Pancreas (tissue), 10 donors: ENCODE measurements at places on chromosomes 11 and 22. TPM values are rescaled to one million over a fixed set of nuclear protein-coding genes. Genes with fewer than 3 reads are reported as not detected.
A peak's percentile ranks its signal among the peaks of the same experiment; 100 is the strongest.

- H3K4me3 ChIP-seq = no peak overlapping the region
- H3K27me3 ChIP-seq = peaks cover 3% of the 10 kb centered on the region
- no peak overlapping the region for H3K27ac ChIP-seq
- no peaks in the 10 kb centered on the region for H3K4me1 ChIP-seq
Observed at GRCh38 chr11:132334769-132335280, 964.4 kb downstream of the NTM start.

- H3K27ac ChIP-seq = peak overlapping the region; percentile 56
- H3K36me3 ChIP-seq = no peaks in the 10 kb centered on the region
- no peaks in the 10 kb centered on the region for H3K27me3 ChIP-seq
- H3K4me3 ChIP-seq = no peak overlapping the region
Observed at GRCh38 chr22:24146791-24147353, 34.4 kb upstream of the SUSD2 start.

DNA sequence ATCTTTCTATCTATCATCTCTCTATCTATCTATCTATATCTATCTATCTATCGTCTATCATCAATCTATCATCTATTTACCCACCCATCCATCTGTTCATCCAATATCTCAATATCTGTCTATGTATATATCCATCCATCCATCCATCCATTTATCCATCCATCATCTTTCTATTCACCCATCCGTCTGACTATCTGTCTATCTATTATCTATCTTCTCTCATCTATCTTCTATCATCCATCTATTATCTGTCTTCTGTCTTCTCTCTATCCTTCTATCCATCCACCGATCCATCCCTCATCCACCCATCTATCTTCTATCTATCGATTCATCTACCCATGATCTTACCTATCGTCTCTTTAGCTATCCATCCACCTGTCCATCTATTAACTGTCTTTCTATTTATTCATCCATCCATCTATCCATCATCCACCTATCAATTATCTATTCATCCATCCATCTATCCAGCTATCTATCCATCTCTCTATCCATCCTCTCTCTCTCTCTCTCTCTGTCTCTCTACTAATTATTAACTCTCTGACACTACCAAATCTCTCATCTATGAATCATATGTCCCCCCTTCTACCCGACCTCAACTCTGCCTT, 89.1 kb downstream of the DHCR7 start:
- no peaks in the 10 kb centered on the region for H3K4me1 ChIP-seq
- H3K4me3 ChIP-seq = no peak overlapping the region
- no peaks in the 10 kb centered on the region for H3K27me3 ChIP-seq
- no peak for DNase-seq
- H3K27ac ChIP-seq = no peak overlapping the region

DNA sequence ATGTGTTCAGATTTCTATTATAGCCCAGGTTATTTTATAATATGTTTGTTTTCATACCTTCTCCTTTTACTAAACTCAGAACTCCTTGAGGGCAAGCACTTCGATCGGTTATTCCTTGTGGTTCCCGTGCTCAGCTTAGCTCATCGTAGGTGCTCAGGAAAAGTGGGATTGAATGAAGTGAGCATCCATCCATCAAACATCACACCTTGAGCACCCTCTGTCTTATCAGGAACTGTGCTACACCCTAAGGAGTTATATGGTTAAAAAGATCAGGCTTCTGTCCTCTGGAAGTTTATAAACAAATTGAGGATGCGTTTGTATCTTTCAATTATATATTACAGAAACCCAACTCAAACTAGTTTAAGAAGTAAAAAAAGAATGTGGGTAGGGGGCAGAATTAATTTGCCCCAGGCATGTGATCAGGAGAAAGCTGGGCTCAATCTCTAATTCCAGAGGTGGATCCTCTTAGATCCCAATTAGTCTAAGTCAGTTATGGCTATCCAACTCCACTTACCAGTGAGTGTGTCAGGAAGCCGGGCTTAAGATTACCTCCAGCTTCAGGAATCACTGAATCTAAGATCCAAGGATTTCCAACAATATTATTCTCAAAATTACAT, 59.9 kb upstream of the RRAS2 start:
- no peak for DNase-seq
- H3K4me3 ChIP-seq = no peak overlapping the region
- no peaks in the 10 kb centered on the region for H3K36me3 ChIP-seq
- H3K27me3 ChIP-seq = no peaks in the 10 kb centered on the region
- H3K4me1 ChIP-seq = no peaks in the 10 kb centered on the region
- no peak overlapping the region for H3K27ac ChIP-seq

DNA sequence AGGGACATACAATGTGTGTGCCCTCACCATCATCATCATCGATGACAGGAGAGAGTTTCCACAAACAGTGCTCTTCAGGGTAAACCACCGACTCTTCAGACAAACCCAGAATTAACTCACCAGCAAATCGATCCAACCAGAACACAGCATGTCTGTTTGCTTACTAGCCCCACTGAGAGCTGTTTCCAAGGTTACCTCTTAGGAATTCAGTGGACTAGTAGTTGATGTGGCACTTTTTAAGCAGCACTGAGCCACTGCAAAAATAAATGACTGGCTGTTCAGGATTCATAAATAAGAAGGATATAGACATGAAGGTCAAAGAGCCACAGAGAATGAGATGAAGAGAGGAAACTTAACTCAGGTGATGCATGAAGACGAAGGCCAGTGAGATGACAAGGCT, 83.1 kb downstream of the PARVA start:
- no peaks in the 10 kb centered on the region for H3K4me1 ChIP-seq
- no peak overlapping the region for H3K27ac ChIP-seq
- DNase-seq = no peak
- no peaks in the 10 kb centered on the region for H3K27me3 ChIP-seq
- no peaks in the 10 kb centered on the region for H3K36me3 ChIP-seq

GRCh38 chr11:60528465-60528864, 13.3 kb downstream of the MS4A13 start:
- no peaks in the 10 kb centered on the region for H3K27me3 ChIP-seq
- no peak overlapping the region for H3K4me3 ChIP-seq
- H3K36me3 ChIP-seq = no peaks in the 10 kb centered on the region
- H3K4me1 ChIP-seq = no peaks in the 10 kb centered on the region

DNA sequence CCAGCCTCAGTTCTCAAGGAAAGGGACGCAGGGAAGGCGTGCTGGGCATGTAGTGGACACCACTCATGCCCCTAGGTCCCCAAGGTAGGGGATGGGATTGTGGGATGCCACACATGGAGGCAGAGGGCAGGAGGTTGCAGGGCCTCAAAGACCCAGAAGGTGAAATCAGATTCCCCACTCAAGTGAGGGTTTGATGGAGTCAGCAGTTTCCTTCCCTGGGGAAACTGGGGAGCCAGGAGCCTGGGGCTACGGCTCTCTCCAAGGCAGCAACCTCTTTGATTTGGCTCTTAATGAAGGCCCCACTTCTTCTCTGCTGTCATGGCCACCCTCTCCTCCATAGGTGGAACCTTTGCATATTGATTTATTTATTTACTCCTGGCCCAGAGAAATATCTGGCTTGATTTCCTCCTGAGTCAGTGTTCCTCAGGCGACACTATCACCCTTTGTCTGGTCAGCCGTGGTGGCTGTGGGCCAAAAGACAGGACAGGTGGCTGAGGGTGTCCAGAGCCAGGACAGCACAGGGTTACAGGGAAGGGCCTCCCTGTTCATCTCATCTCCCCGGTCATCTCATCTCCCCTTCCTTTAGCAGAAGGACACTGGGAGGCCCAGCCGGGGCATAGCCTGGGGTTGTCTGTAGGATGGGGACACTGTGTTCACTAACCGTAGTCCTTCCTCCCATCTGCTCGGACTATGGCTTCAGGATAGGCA, 9.6 kb downstream of the GNAZ start:
- no peaks in the 10 kb centered on the region for H3K4me1 ChIP-seq
- DNase-seq = no peak
- no peaks in the 10 kb centered on the region for H3K36me3 ChIP-seq
- H3K4me3 ChIP-seq = no peak overlapping the region
- H3K27me3 ChIP-seq = no peaks in the 10 kb centered on the region

DNA sequence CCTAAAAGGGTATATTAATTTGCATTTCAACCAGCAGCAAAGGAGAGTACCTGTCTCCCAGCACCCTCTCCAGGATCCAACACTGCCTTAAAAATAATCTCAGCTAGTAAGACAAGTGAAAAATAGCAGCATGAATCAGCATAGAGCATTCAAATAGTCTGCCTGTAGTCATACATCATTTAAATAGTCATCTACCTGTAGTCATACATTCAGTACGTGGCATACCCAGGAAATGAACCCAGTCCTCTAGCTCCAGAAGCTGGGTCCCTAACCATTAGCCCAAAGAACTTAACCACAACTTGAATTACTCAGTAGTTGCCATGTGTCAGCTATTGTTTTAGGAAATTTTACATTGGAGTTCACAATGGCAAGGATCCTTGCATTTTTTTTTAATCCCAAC, 9.3 kb downstream of the TENM4 start:
- no peaks in the 10 kb centered on the region for H3K36me3 ChIP-seq
- no peaks in the 10 kb centered on the region for H3K4me1 ChIP-seq
- no peak overlapping the region for H3K27ac ChIP-seq
- no peak overlapping the region for H3K4me3 ChIP-seq

- H3K4me3 ChIP-seq = no peak overlapping the region
- no peaks in the 10 kb centered on the region for H3K36me3 ChIP-seq
- DNase-seq = no peak
- no peak overlapping the region for H3K27ac ChIP-seq
Observed at GRCh38 chr11:83521647-83522596, 235.8 kb upstream of the CCDC90B start.

DNA sequence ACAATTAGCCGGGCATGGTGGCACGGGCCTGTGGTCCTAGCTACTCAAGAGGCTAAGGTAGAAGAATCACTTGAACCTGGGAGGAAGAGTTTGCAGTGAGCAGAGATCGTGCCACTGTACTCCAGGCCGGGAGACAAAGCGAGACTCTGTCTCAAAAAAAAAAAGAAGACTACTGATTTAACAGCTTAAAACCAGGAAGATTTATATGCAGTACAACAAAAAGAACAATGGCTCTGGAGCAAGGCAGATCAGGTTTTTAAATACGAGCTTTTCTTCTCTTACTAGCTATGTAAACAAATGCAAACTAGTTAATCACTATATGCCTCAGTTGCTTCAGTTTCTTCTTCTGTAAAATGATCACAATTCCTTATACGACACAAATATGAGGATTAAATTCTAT, 6.9 kb downstream of the FAM168A start:
- no peaks in the 10 kb centered on the region for H3K4me1 ChIP-seq
- H3K27ac ChIP-seq = no peak overlapping the region
- no peaks in the 10 kb centered on the region for H3K27me3 ChIP-seq

DNA sequence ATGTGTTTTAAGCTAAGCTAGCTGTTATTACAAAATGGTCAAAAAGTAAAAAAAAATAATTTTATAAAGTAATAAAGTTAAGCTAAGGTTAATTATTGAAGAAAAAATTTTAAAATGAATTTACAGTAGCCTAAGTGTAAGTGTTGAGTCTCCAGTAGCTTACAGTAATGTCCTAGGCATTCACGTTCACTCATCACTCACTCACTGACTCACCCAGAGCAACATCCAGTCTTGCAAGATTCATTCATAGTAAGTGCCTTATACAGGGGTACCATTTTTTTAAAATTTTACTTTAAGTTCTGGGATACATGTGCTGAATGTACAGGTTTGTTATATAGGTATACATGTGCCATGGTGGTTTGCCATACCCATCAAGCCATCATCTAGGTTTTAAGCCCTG, 11.6 kb upstream of the OOSP4B start:
- H3K4me3 ChIP-seq = no peak overlapping the region
- no peaks in the 10 kb centered on the region for H3K27me3 ChIP-seq
- no peak for DNase-seq
- no peaks in the 10 kb centered on the region for H3K36me3 ChIP-seq
- no peak overlapping the region for H3K27ac ChIP-seq

DNA sequence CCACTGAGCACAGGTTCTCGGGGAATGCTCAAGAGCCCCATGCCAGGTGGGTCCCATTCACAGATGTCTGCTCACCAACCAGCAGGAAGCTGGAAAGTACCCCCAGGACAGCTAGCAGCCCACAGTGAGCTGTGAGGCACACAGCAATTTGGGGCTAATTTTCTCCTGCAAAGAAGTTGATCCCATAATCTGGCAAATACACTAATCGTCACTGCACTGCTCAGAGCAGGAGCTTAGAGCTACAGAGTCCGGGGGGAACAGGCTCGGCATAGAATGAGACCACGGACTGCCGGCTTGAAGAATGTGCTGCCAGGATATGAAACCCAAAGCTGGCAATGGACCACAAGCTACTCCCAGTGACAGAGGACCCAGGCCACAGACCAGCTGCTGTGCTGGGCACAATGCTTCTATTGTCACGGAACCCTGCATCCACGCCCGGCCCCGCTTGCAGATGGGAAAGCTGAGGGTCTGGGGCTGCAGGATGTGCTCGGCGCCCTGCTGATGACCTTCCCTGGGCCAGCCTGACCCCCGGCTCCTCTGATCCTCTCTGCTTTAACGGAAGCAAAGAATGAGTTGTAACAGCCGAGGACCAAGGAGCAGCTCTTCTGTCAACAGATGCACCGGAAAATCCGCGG, 239.7 kb downstream of the CTTN start:
- H3K27ac ChIP-seq = no peak overlapping the region
- no peak for DNase-seq
- no peaks in the 10 kb centered on the region for H3K27me3 ChIP-seq

GRCh38 chr22:30627471-30627870, 8.1 kb upstream of the SLC35E4 start:
- no peaks in the 10 kb centered on the region for H3K4me1 ChIP-seq
- H3K27ac ChIP-seq = no peak overlapping the region
- H3K27me3 ChIP-seq = no peaks in the 10 kb centered on the region
- no peak for DNase-seq
- no peaks in the 10 kb centered on the region for H3K36me3 ChIP-seq

GRCh38 chr11:28169816-28170215, 61.6 kb downstream of the METTL15 start:
- no peaks in the 10 kb centered on the region for H3K27me3 ChIP-seq
- no peak for DNase-seq
- H3K36me3 ChIP-seq = no peaks in the 10 kb centered on the region
- no peak overlapping the region for H3K27ac ChIP-seq

The ZW10 gene
- 7.6 TPM for total RNA-seq

The CCDC116 gene
- 0.34 TPM for total RNA-seq

The SERPING1 gene
- total RNA-seq = 169 TPM

The RAG1 gene
- 0.47 TPM for total RNA-seq

The BMAL1 gene
- 15.9 TPM for total RNA-seq
